Neural crest cell (in vitro differentiated cells): ENCODE measurements at places on chromosomes 11 and 22. TPM values are rescaled to one million over a fixed set of nuclear protein-coding genes. Genes with fewer than 3 reads are reported as not detected.

DNA sequence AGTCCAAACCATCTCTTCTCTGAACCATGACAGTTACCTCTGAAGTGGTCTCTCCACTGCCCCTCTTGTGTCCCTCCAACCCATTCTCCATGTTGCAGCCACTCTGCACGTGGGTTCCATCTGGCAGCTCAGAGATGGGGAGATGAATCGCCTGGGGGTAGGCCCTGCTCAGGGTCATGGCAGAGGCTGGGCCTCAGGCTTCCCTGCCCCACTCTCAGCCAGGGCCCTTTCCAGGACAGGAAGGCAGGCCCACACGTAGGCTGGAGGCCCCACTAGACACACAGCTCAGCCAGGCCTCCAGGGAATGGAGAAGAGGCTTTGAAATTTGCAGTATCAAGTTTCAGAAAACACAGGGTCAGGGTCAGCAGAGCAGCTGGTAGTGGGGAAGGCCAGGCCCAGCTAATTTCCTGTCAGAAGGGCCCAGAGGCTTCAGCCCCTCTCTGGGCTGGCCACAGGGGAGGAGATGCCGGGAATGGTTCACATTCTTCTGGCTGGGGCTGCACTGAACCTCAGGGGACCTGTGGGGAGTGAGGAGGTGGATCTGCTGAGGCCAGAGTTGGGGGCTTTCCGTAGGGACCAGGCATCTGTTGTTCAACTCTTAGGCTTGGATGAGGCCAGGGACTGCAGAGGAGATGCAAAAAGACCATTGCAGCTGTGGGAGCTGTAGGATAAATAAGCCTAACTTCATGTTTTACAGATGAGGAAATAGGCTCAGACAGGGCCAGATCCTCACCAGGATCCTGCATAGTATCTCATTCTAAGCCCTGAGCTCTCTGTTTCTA is 101.6 kb downstream of the SWAP70 start:
- no peak for DNase-seq

DNA sequence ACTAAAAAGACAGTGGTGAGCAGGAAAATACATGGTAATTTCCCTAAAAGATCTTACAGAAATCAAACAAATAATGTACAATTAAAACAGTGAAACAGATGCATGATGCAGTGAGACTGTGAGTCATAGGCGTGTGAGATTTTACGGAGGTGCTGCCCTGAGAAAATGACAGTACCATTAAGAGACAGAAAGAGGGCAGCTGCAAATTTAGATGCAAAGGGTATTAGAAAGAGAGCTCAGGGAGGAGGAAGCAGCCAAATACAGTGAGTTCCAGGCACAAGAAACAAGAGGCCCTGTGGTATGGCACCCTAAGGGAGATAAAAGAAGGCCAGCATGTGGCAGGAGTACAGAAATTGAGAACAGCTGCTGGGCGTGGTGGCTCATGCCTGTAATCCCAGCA is 88.5 kb upstream of the FIBIN start:
- no peak for DNase-seq

DNA sequence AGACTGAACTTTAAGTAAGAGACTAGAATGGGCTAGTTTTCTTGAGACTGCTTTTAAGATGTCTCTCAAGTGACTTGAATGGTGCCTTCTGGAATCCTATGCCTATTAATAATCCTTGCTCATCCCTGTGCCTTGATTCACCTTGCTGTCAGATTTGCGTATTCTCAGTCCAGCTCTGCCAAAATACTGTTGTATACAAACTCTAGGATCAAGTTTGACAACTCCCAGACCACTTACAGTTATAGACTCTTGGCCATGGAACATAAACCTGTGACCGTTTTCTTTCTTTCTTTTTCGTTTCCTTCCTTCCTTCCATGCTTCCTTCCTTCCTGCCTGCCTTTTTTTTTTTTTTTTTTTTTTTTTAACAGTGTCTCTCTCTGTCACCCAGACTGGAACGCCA is 2390.9 kb upstream of the RAG2 start:
- DNase-seq = no peak

RPL3 gene
- total RNA-seq = 2,294 and 2,333 TPM in 2 replicates

KCTD14 gene
- 1.4 and 1.6 TPM in 2 replicates for total RNA-seq

SPTBN2 gene
- total RNA-seq = 34.1 and 43.6 TPM in 2 replicates

- peak; percentile 53 for DNase-seq
These were observed 6.8 kb upstream of the LIF start for GRCh38 chr22:30253205-30253852.

DNA sequence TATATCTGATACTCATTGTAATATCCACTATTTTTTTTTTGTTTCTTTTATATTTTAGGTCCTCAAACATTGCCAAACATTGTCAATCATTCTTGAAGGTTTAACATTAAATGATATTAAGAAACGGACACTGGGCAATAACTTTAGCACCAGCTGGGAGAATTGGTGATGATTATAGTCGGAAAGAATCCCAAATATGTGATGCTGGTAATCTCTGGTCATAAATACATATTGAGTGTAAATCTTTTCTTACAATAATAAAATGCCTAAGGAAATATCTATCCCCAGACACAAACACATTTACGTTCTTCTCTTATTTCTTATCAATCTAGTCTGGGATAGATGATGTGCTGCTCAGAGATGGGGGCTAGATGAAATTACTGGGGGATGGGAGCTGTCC is 25.2 kb downstream of the OR51E2 start:
- DNase-seq = no peak

- DNase-seq = peak; percentile 49
These were observed 10.5 kb upstream of the RPS19BP1 start for GRCh38 chr22:39543095-39543494.

- DNase-seq = no peak
These were observed 31.7 kb downstream of the ADAMTS15 start for GRCh38 chr11:130480186-130480585.

- no peak for DNase-seq
These were observed 5.7 kb downstream of the SUN2 start for GRCh38 chr22:38750104-38750503.

- DNase-seq = no peak
These were observed 45.0 kb downstream of the LHFPL7 start for GRCh38 chr22:24901448-24901847.

IL17REL gene
- 0.07 TPM in 1 of 2 replicates, not detected in the other for total RNA-seq

DNA sequence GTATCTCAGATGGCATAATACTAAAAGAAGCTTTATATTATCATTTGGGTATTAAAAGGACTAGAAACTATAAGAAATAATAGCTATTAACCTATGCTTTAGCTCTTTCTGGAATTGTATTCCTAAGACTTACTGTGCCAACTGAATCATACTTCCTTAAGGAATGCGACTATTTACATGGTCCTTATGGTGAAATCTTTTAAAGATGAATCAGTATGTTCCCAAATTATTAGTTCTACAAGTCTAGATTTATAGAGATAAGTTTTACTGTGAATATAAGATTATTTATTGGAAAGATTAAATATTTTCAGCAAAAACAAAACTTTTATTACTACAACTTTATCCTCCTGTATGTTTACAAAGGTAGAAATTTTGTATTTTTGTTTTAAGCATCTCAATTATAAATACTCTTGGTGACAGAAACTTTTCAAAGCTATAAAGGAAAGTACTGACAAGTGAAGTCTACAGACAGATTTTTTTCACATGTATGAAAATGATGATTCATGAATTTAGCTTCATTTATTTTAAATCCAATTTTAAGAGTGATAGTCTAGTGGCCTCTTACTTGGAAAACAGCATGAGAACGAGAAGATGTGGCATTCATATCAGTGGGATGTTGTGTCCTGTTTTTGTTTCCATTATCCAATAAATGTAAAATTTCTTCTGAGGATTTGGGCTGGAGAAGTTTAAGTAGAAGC is 17.8 kb downstream of the KIF18A start:
- no peak for DNase-seq

OR5A1 gene
- total RNA-seq = not detected in 2 replicates

- DNase-seq = no peak
These were observed 122.1 kb downstream of the CSNK2A3 start for GRCh38 chr11:11230802-11231562.
